ENCODE measurements at places on chromosomes 7 and 10. TPM values are rescaled to one million over a fixed set of nuclear protein-coding genes. Genes with fewer than 3 reads are reported as not detected.

The DLX5 gene
- polyA plus RNA-seq, result 22.1 TPM

The MACC1 gene
- 7.2 TPM for polyA plus RNA-seq

The PHTF2 gene
- 15.7 TPM for polyA plus RNA-seq

The KAT6B gene
- 15.8 TPM for polyA plus RNA-seq

The EGR2 gene
- polyA plus RNA-seq, result 16.1 TPM

DNA sequence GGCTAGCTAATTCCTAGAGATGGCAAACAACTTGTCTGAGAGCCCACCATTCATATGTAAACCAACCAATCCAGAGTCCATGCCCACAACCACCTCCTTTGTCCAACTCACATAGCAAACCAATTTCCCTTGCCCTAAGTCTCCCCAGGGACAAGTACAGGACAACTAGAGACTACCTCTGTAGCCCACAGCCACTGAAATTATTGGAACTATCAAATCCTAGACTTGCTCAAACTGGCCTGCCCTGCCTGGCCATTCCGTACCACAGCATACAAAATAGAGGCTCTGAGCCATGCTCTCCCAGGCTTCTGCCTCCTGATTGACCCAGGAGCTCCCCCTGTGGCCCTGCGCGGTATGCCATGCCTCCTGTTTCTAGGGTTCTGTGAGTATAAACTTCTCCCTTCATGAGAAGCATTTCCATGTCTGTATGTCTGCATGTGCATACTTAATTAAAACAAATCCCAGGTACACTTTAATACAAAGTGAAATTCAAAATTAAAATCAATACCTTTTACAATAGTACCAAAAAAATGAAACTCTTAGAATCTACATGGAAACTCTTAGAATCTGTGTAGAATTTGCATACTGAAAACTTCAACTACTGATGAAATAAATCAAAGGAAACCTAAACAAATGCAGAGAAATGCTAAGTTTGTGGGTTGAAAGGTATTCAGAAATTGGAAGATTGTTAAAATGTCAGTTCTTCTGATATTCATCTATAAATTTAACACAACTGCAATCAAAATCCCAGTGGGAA is 4.0 kb upstream of the HECW1 start:
- no peak overlapping the region for H3K4me3 ChIP-seq
- H3K36me3 ChIP-seq, result no peaks in the 10 kb centered on the region
- H3K27ac ChIP-seq, result no peak overlapping the region

- DNase-seq, result no peak
- no peak overlapping the region for H3K27ac ChIP-seq
- no peak overlapping the region for H3K4me3 ChIP-seq
- H3K4me1 ChIP-seq, result no peaks in the 10 kb centered on the region
These were observed 1052.3 kb upstream of the CELF2 start for GRCh38 chr10:9965341-9965740.

DNA sequence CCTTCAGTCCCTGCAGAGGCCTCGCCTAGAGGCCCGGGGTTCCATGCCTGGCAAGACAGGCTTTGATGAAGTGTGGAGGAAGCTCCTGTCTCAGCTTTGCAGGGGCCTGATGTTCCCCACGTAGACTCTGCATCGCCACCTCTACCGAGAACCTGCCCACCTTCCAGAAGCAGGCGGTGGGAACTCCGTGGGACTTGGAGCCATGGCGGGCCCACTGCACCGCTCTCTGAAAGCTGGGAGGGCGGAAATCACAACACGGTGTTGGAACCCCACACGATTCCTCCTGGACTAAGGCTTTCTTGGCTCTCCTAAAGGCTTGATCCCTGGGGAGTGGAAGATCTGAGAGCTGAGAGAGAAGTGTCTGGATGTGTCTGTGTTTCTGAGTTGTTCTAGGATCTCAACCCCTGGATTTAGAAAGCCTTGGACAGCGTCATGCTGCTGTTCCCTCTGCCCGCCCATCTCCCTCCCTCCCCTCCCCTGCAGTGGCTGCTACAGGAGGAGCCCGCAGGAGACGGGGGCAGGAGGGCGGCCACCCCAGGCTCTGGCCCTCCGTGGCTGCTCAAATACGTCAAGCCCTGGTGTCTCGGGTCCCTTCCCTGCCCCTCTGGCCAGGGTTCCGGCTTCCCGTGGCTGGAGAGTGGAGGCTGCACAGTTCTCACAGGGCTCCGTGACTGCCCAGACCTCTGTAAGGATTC is 79.7 kb downstream of the VIPR2 start:
- no peak for DNase-seq
- H3K27me3 ChIP-seq, result no peaks in the 10 kb centered on the region
- H3K27ac ChIP-seq, result no peak overlapping the region
- H3K4me1 ChIP-seq, result no peaks in the 10 kb centered on the region
- H3K4me3 ChIP-seq, result no peak overlapping the region
- H3K36me3 ChIP-seq, result no peaks in the 10 kb centered on the region

DNA sequence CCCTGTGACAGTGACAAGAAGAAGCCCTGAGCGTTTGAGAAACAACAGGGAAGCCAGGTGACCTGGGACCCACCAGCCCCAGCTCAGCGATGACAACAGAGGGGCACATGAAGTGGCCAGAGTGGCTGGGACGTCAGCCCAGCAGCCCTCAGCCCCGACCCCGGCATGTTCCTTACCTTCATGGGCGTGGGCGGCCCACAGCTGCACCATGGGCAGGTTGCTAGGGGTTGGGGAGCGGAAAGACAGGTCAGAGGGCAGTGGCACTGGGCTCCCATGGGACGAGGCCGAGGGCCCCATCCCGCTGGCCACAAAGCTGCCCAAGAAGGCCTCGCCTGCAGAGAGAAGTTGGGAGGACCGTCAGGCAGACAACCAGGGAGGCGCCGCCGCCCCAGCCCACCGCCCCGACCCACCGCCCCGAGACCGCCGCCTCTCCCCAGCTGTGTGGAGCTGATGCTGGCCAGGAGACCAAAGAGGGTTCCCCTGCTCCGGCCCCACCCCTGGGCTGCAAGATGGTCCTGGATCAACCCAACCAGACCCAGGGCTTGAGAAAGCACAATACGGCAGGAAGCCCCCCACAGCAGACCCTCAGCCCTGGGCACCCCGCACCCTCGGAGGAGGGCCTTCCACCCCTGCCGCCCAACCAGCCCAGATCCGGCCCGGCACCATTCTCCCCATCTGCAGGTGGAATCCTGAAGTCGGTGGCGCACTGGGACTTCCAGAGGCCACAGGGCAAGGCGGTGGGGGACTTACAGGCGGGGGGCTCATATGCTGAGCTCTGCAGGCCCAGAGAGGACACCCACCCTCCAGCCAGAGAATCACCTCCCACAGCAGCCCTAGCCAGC is 29.1 kb downstream of the TNRC18 start:
- H3K4me1 ChIP-seq, result no peaks in the 10 kb centered on the region
- H3K27me3 ChIP-seq, result no peaks in the 10 kb centered on the region
- H3K27ac ChIP-seq, result no peak overlapping the region
- peak; percentile 2 for DNase-seq

DNA sequence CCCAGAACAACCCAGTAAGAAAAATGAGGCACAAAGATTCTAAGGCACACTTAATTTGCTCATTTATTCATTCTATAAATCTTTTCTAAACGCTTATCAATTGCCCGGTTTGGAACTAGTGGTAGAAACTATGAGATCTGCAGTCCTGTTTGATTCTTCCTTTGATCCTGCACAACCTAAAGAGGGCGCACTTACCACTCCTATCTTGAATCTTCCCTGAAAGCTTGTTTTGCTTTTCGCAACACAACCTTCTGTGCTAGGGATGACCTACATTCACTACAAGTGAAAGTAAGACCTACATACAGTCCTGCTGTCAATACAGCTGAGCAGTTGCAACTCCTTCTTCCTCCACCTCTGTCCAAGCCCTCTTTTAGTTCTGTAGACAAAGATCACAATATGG is 12.6 kb upstream of the ARL4A start:
- peak; percentile 46 for DNase-seq
- no peaks in the 10 kb centered on the region for H3K27me3 ChIP-seq
- H3K27ac ChIP-seq, result no peak overlapping the region
- H3K4me1 ChIP-seq, result no peaks in the 10 kb centered on the region
- no peaks in the 10 kb centered on the region for H3K36me3 ChIP-seq
- H3K4me3 ChIP-seq, result no peak overlapping the region

- H3K36me3 ChIP-seq, result no peaks in the 10 kb centered on the region
- no peak overlapping the region for H3K27ac ChIP-seq
- DNase-seq, result no peak
- no peak overlapping the region for H3K4me3 ChIP-seq
- H3K27me3 ChIP-seq, result no peaks in the 10 kb centered on the region
These were observed 42.8 kb downstream of the FBXL13 start for GRCh38 chr7:103031781-103032180.

DNA sequence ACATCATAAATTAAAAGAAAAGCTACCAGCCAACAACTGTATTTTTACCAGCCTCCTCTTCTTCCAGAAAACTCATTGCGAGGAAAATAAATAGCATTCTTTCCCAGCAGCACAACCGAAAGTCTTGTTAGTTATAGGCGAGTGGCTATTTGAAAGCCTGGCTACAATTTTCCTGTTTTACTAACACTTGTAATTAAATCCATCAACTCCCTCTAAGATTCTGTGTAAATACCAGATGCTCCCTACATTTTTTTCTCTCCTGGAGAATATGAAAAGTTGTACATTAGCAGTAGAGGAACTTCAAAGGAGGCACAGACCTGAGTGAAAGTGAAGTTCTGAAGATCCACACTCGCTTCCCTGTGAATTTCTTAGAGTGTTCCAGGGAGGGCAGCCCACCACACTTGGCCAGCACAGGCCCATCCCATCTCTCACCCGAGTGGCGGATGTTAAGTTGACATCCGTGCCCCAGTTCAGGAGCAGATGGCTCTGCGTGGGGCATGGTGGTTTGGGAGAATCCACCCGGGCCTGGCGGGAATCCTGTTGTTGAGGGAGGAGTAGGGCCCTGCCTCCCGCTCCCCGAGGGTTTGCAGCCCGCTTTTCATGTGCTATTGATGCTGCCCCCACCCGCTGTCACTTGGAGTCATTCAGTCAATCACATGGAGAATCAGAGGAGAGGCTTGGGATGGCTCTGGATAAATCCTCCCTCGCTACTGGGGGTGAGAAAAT is 451.0 kb upstream of the GALNT17 start:
- H3K27ac ChIP-seq, result no peak overlapping the region
- H3K27me3 ChIP-seq, result no peaks in the 10 kb centered on the region
- no peak for DNase-seq
- H3K36me3 ChIP-seq, result no peaks in the 10 kb centered on the region

DNA sequence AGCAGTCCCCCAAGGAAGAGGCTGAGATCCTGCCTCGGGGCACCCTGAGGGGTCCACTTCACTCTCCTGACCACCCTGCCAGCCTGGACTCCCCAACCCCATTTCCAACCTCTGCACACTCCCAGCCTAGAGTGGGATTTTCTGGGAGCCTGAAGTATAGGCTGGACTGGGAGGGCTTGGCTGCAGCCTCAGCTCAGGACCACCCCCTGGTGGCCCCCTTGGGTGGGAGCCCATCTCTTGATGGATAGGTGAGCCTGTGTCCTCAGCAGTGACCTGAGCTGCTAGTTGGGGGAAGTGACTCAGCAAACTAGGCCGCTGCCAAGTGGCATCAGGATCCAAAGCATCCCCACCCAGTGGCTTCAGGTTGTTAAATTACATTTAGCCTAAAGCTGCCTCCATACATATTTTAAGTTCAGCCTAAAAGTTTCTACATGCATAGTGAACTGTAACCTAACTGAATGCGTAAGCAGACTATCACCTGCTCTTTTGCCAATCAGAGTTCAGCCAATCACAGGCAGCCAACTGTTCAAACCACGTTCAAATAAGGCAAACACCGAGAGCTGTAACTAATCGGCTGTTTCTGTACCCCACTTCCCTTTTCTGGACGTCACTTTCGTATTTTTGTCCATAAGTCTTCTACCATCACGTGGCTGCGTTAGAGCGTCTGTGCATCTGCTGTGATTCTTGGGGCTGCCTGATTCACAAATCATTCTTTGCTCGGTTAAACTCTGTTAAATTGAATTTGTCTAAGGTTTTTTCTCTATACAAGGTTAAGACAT is 144.0 kb downstream of the PLPP4 start:
- no peaks in the 10 kb centered on the region for H3K27me3 ChIP-seq
- no peaks in the 10 kb centered on the region for H3K36me3 ChIP-seq
- H3K4me1 ChIP-seq, result no peaks in the 10 kb centered on the region
- no peak overlapping the region for H3K27ac ChIP-seq

GRCh38 chr10:500876-501275 is 188.6 kb downstream of the DIP2C start:
- DNase-seq, result no peak
- no peaks in the 10 kb centered on the region for H3K36me3 ChIP-seq
- H3K4me3 ChIP-seq, result no peak overlapping the region
- no peak overlapping the region for H3K27ac ChIP-seq
- peaks cover 3% of the 10 kb centered on the region for H3K4me1 ChIP-seq
- H3K27me3 ChIP-seq, result no peaks in the 10 kb centered on the region

- DNase-seq, result no peak
- H3K27me3 ChIP-seq, result peaks cover 28% of the 10 kb centered on the region
- peak overlapping the region; percentile 68 for H3K4me3 ChIP-seq
These were observed 30.3 kb downstream of the SKIDA1 start for GRCh38 chr10:21495002-21495751.

Data from hepatocyte (in vitro differentiated cells).